Stimulated activated CD8-positive, alpha-beta memory T cell treated with anti-CD3 and anti-CD28 coated beads, Interleukin-2, amount 100 ng/mL, for 1 hour (primary cell): ENCODE measurements at places on chromosomes 3 and 15.

DNA sequence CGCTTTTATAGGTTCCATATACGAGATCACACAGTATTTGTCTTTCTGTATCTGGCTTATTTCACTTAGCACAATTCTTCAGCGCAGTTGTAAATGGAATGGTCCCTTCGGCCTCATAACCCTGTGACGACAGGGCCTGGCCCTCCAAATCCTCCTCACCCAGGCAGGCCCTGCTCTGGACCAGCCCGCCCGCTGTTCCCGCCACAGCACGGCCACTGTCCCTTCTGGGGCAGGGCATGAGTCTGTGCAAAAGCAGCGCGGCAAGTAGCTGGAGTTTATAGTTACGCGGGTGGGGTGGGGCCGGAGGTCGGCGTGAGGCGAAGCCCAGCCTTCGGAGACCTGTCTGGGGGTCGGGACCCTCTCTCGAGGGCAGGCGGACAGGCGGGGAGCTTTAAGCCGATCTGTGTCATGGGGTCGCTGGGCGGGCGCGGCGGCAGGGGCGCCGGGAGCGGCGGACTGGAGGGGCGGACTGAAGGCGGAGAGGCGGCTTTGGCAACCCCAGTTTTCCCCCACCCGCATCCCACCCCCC lies 543 bp downstream of the ARPIN start:
- no peak for DNase-seq

DNA sequence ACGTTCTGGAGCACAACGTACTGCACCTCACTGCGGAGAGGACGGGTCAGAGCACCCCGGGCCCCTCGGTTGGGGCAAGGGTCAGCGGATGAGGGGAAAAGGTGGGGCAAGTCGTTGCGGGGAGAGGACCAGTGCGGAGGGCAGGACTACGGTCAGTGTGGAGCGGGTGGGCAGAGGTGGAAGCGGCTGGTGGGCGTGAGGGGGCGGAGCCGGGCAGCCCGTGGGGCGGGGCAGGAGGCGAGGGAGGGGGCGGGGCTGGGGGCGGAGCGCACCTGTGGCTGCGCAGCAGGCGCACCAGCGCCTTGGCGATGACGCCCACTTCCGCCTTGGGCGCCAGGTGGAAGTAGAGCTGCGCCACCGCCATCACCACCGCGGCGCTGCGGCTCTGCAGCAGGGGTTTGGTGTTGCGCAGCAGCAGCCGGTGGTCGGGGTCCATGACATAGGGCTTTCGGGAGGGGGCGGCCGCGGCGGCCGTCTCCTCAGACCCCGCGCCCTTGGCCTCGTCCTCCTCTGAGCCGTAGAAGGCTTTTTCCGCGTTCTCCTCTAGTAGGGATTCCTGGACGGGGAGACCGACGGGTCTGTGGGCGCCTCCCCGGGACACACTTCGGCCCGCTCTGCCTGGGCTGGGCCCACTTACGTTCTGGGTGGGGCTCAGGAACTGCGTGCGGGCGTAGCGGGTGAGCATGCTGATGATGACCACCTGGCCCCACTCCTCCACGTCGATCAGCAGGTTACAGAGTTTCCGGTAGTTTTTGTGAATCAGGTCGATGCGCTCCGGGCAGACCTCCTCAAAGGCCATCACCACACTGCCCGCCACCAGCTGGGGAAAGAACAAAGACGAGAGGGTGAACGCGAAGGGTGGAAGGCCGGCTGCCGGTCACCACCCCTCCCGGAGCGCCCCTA lies 29.2 kb downstream of the AP3B2 start:
- DNase-seq: peak; percentile 67

- DNase-seq: no peak
Measured at GRCh38 chr15:35308802-35309201, 223.7 kb upstream of the NANOGP8 start.

GRCh38 chr3:194296454-194297263 lies 54.5 kb downstream of the CPN2 start:
- DNase-seq: no peak

DNA sequence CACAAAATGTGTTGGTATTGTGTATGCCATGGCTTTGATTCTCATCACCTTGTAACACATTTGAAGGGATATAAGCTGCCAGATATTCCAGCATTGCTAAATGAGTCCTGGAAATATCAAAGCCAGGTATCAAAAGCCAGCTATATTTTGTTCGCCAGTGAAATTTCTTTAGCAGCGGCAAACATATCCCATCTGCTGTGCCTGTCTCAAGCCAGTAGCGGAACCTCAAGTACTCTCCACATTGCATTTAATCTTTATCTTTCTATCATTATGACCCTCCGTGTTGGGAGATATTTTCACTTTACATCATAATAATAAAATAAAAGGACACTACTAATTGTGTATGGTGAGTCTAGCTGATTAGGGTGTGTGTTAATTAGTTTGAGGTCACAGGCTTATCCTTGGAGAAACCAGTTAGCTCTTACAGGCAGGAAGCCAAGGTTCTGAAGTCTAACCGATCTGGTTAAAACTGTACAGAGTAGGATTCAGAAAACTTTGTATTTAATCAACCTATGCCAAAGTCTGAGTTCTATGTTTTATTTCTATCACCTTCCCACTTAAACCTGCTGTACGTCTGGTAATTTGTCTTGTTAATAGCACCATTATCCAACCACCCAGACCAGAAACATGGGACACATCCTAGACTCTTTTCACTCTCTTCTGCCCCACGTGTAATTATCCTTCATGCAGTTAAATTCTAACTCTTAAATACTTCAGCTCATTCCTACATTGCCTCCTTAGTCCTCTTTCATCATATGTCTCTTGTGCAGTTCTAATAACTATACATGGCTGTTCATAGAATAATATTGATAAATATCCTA lies 14.5 kb downstream of the TIPARP start:
- DNase-seq: no peak

- no peak for DNase-seq
Measured at GRCh38 chr3:59273976-59274375, 224.2 kb upstream of the CFAP20DC start.

DNA sequence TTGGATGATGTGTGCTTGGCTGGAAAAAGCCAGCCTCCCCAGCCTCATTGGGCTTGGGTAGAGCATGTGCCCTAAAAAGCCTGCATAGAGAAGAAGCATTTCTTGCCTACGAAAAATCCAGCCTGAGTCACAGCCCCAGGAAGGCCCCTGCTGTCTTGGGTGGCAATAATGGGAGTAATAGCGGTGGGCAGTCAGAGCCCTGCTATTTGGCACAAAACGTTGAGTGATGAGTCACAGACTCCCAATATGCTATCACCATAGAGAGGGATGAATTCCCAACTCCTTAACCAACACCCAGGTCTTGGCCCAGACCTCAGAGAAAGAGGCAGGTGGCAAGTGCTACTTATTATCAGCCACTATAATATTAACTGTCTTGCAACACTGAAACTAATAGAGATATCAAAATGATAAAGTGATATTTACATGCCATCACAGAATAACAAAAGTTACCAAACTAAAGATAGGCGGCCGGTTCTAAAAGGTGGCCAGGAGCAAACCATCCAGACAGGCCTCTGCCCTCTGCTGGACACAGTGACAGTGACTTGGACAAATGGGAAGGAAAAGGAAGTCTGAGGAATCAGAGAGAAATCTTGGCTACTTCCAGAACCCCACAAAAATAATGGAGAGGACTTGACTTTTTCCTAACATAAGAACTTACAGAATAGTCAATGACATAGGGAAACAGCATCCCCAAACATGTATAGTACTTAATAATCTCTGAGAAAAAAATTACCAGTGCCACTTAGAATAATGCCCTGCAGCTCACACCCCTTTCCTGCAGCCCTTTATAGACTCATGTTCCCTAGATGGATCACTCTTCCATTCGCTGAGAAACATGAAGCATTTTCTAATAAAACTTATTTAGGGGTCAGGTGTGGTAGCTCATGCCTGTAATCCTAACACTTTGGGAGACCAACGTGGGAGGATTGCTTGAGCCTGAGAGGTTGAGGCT lies 51.9 kb upstream of the MUC13 start:
- no peak for DNase-seq

DNA sequence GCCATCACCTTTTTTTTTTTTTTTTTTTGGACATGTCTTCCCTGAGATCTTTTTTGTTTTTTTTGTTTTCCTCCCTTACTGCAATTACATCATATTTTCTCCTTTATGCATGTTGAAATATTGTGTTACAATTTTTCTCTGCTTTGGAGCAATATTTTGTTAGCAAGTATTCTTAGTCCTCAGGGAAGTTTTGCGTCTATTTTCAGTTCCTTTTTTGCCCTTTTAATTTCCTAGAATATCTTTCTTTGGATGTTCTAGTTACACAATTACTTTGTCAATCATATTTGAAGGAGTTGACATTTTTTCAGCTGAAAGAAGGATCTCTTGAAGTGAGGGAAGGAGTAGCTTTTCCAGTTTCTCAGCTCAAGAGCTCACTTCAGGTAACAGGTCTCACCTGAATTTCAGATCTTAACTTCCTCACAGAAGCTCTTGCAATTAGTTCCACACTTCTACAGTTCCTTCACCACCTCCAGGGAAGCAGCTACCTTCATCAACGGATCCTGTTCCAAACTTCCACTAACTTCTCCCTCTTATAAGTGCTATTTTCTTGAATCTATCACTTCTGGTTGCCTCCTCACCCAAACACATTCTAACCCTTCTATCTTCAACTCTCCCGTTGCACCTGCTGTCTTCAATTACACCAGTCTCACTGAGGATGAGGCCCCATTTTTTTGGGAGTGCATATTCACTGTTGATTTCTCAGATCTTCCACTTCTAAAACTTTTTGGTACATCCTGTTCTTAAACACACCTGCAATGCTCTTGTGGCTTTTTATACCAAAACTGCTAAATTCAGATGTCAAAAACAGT lies 57.8 kb upstream of the CPOX start:
- no peak for DNase-seq

GRCh38 chr3:33791477-33792166 lies 6.8 kb upstream of the PDCD6IP start:
- DNase-seq: no peak

DNA sequence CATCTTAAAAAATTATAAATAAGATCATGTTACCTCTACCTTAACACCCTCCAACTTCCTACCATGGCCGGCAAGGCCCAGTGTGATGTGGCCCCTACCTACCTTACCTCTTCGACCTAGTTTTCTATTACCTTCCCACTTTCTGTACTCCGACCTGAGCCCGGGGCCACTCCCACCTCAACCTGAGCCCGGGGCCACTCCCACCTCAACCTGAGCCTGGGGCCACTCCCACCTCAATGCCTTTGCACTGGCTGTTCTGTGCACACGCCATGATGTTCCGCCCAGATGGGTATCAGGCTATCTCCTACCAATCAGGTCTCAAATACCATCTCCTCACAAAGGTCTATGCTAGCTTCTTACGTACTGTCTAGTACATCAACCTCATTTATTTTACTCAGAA lies 66.8 kb upstream of the XXYLT1 start:
- DNase-seq: no peak

DNA sequence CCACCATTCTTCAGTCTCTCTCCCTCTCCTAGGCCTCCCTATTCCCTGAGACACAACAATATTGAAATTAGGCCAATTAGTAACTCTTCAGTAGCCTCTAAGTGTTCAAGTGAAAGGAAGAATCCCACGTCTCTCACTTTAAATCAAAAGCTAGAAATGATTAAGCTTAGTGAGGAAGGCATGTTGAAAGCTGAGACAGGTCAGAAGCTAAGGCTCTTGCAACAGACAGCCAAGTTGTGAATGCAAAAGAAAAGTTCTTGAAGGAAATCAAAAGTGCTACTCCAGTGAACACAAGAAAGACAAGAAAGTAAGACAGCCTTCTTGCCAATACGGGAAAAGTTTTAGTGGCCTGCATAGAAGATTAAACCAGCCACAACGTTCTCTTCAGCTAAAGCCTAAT lies 41.3 kb downstream of the PPM1L start:
- DNase-seq: no peak

DNA sequence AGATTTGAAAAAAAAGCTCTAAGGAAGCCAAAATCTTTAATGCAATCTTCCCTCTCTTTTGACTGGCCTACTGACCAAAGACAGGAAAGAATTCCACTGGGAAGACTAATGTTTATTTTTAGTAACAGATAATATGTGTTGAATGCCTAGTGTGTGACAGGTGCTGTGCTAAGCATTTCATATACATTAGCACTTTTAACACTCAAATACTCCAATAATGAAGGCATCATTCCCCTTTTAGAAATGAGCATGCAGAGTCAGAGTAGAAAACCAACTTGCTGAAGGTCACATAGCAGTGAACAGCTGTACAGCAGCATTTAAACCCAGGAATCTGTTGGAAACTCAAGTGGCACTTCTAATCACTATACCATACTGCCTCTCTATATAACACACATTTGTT lies 170.6 kb downstream of the MINAR1 start:
- no peak for DNase-seq

- DNase-seq: no peak
Measured at GRCh38 chr3:65939801-65940246, 98.9 kb downstream of the MAGI1 start.

DNA sequence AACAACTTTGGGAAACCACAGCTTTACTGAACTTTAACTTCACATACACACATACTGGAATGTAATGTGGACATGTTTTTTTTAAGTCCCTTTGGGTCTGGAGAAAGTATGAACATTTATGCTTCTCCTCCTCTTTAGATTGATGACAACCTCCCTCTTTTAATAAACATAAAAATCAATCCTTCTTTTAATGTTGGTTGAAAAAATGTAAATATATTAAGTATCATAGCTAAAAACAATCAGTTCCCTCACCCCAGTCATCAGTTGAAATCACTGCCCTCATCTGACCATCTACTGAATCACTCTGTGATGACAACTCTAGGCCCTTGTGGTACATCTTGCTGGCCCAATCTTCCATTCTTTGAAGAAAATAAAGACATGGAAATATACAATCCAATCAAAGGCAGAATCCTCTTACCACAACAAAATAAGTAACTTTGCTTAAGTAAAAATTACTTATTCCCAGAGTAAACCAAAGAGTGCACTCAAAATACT lies 6.4 kb downstream of the AAGAB start:
- DNase-seq: no peak

GRCh38 chr3:9659849-9660248 lies 10.5 kb downstream of the MTMR14 start:
- DNase-seq: no peak

GRCh38 chr3:87206070-87206469 lies 21.0 kb upstream of the CHMP2B start:
- DNase-seq: no peak

DNA sequence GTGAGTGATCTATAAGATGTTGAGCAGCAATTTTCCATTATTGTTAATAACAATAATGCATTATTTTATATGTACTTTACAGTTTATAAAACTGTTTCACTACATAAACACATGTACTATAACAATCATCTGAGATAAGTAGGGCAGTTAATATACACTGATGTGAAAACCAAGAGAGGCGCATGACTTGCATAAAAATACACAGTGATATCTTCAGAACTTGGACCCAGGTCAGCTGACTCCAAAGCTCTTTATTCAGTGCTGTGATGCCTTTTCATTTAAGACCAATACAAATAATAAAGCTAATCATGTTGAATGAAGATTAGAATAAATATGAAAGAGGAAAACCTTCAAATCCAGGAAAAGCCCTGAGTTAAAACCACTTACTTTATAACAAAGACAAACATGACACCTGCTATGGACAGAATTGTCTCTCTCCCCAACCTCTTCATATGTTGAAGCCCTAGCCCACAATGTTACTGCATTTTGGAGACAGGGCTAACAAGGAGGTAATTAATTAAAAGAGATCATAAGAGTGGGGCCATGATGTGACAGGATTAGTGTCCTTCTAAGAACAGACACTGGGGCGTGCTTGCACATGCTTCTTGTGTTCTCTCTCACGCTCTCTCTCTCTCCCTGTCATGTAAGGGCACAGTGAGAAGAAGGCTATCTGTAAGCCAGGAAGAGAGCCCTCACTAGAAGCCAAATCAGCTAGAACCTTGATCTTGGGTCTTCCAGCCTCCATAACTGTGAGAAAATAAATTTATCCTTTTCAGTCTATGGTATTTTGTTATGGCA lies 55.8 kb upstream of the TSPAN3 start:
- no peak for DNase-seq
